ENCODE measurements at places on chromosomes 3 and 15.
A peak's percentile ranks its signal among the peaks of the same experiment; 100 is the strongest.

DNA sequence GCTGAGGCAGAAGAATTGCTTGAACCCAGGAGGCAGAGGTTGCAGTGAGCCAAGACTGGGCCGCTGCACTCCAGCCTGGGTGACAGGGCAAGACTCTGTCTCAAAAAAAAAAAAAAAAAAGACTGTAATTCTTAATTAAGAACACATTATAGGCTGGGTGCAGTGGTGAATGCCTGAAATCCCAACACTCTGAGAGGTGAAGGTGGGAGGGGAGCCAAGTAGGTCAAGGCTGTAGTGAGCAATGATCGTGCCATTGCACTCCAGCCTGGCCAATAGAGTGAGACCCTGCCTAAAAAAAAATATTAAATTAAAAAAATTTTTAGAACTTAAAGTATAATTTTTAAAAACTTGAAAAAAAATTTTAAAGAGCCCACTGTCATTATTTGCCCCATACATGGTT is 13.4 kb upstream of the ARPIN start:
- DNase-seq: no peak

DNA sequence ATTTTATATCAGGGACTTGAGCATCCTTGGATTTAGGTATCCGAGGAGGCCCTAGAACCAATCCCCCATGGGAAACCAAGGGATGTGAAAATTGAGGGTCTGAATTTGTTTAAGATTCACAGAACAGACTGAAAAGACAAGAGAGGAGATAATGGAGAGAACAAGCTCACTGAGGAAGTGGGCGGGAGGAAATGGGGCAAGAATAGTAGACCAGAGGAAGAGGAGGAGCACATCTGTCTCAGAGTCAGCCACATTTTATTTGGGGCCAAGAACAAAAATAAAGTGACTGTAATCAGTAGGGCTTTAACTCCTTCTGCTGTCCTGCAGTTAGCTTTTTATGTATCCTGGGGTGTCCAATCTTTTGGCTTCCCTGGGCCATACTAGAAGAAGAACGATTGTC is 63.8 kb downstream of the BLM start:
- DNase-seq: no peak

GRCh38 chr15:77815015-77815414 is 182.3 kb upstream of the LINGO1 start:
- DNase-seq: no peak

DNA sequence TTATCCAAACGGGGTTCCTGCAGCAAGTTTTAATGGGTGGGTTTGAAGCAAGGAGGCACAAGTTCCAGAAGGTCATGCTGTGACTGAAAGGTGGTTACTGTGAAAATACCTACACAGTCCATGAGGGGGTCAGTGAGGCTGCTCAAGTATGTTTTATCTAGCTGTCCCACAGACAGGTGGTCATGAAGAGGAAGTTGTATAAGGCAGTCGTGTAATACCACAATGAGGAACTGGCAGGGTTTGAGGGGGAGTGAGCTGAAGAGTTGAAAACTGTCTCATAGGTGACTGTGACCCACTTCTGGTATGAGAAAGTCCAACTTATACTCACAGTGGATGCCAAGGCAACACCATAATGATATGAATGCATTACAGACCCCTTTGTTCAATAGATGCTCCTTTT is 856.8 kb downstream of the OTOL1 start:
- no peak for DNase-seq

- DNase-seq: no peak
Observed at GRCh38 chr15:68223171-68223570, 6.4 kb downstream of the CLN6 start.

DNA sequence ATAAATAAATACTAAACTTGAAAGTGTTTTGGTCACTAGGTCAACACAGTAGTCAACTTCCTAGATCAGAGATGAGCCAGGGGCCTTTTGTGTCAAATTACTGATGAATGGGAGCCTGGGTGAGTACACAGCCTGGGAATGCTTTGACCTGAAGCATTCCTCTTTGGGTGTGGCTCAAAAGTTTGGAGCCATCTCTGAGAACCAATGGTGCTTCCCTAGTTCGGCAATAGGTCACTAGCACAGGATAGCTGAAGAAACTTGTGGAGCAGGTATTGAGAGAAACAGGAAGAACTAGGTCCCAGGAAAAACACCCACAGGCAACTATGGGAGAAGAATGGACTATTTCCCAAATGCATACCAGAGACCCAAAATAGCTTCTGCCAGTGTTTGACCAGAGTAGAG is 56.6 kb upstream of the PLXND1 start:
- DNase-seq: no peak

GRCh38 chr15:85306946-85307686 is 73.3 kb upstream of the AKAP13 start:
- no peak for DNase-seq

- no peak for DNase-seq
Observed at GRCh38 chr15:28913171-28913765, 27.5 kb downstream of the APBA2 start.

DNA sequence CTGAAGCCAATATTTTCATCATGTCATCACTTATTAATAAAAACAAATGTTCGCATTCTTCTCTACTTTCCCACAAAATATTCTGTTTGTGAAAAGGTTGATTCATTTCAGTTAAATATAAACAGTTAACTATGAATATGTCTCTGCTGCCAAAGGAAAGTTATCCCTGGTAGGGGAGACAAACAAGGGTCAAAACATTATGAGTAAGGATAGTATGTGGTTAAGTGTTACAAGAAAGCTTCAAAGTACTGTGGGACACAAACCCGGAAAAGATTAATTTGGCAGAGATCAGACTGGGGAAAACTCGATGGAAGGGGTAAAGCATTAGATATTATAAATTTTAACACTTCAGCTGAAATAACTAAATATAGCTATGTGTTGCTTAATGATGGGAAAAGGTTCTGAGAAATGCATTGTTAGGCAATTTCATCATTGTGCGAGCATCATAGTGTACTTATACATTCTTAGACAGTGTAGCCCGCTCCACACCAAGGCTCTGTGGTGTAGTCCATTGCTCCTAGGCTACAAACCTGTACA is 436.5 kb upstream of the TBL1XR1 start:
- DNase-seq: no peak

- DNase-seq: no peak
Observed at GRCh38 chr3:42271786-42272185, 5.8 kb upstream of the CCK start.

DNA sequence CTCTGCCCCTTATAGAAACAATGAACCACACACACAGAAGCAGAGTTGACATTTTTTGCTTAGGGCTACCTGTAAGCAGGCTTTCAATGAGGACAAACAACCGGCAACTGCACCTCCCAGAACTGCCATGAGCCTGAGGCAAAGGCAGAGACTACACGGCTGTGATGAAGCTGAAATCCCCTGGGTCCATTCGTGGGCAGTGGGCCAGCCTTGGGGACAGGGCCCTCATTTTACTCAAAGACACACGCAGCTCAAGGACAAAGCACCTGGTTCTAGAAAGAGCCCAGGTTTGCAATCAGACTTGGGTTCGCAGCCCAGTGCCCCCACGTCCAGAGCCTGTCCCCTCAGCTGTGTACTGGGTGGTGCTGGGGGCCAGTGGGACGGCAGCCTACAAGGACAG is 17.9 kb downstream of the FAM174B start:
- DNase-seq: no peak

- DNase-seq: peak; percentile 85
Observed at GRCh38 chr15:100694381-100695021, 92.1 kb downstream of the ASB7 start.

GRCh38 chr3:36606871-36607765 is 157.2 kb downstream of the DCLK3 start:
- DNase-seq: no peak

DNA sequence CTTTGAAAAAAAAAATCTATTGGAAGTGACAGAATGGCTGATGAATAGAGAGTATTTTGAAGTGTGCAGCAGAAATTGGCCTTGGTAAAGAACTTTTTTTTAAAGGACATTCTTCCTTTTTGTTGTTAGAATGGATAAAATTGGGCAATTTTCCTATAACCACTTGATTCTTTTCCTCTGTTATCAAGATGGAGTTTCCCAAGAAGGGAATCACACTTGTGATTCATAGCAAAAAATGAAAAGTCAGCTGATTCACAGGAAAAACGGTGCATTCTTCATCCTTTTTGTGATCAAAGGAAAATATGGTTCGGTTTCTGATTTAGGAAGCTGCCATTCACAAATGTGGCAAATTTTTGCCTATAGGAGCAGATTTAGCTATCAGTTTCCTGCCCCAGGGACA is 486.8 kb downstream of the GBE1 start:
- no peak for DNase-seq

GRCh38 chr3:167653155-167653554 is 587 bp downstream of the WDR49 start:
- DNase-seq: no peak

- DNase-seq: no peak
Observed at GRCh38 chr3:9179826-9180763, 69.4 kb downstream of the SRGAP3 start.

- DNase-seq: no peak
Observed at GRCh38 chr3:124486324-124486723, 243.9 kb upstream of the UMPS start.

GRCh38 chr15:64096668-64097384 is 1.0 kb downstream of the SNX1 start:
- no peak for DNase-seq

- no peak for DNase-seq
Observed at GRCh38 chr3:30637310-30638219, 31.2 kb downstream of the TGFBR2 start.

- peak; percentile 88 for DNase-seq
Observed at GRCh38 chr15:31263751-31264558, 62.7 kb upstream of the KLF13 start.

DNA sequence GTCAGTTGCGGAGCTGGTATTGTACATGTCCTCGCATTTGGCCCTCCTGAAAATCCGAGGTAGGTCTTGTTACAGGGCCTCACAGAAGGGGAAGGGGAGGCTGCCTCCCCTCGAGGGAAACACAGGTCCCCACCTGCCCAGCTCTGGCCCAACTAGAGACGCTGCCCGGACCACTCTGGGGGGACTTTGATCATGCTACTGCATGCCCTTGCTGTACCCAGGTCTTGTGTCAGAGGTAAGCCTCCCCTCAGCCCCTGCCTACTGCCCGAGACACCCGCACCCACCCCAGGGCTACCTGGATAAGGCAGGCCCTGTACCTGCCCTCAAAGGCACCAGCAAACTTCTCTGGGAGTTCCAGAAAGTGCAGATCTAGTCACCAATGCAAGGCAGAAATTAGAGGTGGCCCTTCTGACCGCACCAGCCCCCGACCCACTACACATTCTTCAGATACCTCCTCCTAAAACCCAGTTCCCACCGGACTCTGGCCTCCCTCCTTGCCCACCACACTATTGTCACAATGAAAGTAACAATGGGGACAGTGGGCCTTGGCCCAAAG is 981 bp upstream of the SCAP start:
- DNase-seq: no peak

DNA sequence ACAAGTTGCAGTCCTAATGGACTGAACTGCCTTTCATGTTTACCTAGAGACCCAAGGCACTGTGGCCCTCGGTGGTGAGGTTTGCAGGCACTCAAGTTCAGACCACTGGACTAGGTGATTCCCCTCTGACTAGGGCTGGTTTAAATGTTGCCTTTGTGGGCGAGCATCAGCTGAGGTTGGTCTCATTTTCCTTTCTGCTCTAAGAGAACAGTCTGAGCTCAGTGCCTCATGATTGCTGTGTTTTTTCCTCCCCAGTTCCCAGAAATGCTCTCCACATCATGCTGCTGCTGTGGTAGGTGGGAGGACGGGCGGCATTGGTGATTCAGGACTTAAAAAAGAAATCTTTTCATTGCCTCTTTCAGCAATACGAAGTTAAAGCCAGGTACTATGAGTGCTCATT is 237.2 kb downstream of the MBNL1 start:
- no peak for DNase-seq

- DNase-seq: no peak
Observed at GRCh38 chr3:193826159-193826795, 233.3 kb downstream of the OPA1 start.

DNA sequence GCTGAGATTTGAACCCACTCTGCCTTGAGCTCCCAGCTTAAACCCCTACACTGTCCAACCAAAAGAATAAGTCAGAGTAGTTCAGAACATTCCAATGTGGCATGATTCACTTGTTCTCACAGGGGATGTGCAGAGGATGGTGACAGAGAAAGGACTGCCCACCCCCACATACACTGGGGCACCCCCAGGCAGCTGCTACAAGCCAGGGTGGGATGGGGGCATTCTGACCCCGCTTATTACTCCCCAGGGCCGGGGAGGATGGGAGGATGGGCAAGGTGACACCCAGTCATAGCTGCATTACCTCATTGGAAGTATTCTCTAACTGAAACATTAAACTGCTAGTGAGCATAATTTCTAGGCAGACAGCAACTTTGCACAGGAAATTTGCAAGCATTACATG is 126.0 kb upstream of the PRR20G start:
- DNase-seq: no peak

GRCh38 chr3:127079211-127079610 is 96.3 kb downstream of the PLXNA1 start:
- DNase-seq: no peak

DNA sequence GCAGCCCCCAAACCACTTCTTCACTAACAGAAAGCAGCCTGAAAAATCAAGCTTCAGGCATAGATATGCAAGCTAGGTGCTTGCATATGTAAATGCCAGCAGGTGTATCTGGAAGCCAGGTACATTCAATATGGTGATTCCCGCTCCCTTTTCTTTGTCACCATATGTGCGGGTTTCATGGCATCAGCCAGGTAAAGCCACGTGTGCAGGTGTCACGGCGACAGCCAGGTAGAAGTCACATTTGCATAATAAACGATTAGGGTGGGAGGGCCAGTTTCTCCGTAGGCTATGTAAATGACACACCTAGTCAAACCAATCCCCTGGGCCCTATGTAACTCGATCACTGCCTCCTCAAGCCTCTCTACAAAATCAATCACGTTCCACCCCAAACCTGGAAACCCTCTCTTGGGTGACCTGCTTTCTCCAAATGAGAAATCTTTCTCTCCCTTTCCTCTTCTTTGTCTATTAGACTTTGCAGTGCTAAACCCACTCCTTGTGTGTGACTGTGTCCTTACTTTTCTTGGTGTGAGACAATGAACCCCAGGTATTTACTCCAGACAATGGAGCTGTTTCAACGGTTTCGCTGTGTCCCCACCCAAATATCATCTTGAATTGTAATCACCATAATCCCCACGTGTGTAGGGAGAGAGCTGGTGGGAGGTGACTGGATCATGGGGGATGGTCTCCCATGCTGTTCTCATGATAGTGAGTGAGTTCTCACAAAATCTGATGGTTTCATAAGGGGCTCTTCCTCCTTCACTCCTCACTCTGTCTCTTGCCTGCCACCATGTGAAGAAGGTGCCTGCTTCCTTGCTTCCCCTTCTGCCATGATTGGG is 44.6 kb downstream of the ONECUT1 start:
- DNase-seq: no peak

GRCh38 chr3:70963431-70964275 is 619.9 kb downstream of the FOXP1 start:
- DNase-seq: no peak

DNA sequence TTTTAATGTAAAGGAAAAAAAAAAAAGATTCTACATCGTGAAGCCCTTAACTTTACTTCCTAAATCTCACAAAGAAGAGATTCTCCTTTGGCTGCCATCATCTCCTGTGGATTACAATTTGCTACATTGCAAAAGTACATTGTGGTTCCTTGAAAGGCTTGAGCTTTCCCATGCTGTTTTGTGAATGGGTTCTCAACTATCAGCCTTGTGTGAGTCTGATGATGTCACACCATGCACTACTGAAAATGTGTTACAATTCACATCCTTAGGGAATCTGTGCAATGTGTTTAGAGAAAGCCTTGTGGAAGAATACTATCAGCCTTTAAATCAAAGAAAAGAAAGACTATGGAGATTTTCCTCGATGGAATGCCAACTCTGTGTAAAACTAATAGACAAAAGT is 510.0 kb upstream of the ALCAM start:
- no peak for DNase-seq

GRCh38 chr3:31853580-31853979 is 127.5 kb downstream of the OSBPL10 start:
- DNase-seq: no peak

Measured in vagina (tissue), 2 donors.